ENCODE measurements at places on chromosomes 16 and 17.

- H3K27me3 ChIP-seq, result no peaks in the 10 kb centered on the region
- no peaks in the 10 kb centered on the region for H3K36me3 ChIP-seq
- H3K4me3 ChIP-seq, result no peak overlapping the region
- no peaks in the 10 kb centered on the region for H3K4me1 ChIP-seq
Observed at GRCh38 chr17:77924757-77925336, 33.7 kb upstream of the TNRC6C start.

DNA sequence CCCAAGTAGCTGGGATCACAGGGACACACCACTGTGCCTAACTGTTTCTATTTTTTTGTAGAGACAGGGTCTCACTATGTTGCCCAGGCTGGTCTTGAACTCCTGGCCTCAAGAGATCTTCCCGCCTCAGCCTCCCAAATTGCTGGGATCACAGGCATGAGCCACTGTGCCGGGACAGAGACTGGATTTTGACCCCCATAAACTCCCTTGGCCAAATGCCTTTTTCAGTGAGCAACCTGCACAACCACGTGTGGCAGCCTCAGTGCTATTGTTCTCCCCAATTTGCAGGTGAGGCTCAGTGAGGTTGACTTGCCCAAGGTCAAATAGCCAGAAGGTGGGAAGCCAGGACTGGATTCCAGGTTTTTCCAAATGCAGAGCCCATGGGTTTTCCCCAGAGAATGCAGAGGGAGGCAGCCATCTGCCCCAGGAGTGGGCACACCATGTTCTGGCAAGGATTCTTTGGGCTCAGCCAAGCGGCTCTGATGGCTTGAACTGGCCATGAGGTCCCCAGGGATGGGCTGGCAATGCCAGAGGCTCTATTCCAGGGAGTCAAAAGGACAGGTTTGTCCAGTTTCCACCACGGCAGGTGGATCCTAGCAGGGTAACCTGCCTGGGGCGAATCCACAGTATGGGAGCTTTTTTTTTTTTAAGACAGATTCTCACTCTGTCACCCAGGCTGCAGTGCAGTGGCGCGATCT, 1.8 kb downstream of the IL27 start:
- H3K27me3 ChIP-seq, result no peaks in the 10 kb centered on the region
- no peaks in the 10 kb centered on the region for H3K36me3 ChIP-seq
- no peak overlapping the region for H3K4me3 ChIP-seq

GRCh38 chr17:36546418-36547093, 1.8 kb downstream of the GGNBP2 start:
- peaks cover 9% of the 10 kb centered on the region for H3K4me1 ChIP-seq
- H3K4me3 ChIP-seq, result peak overlapping the region; percentile 87
- no peak overlapping the region for H3K27ac ChIP-seq
- H3K27me3 ChIP-seq, result no peaks in the 10 kb centered on the region
- no peaks in the 10 kb centered on the region for H3K36me3 ChIP-seq

- peak; percentile 71 for DNase-seq
- H3K4me1 ChIP-seq, result peaks cover 6% of the 10 kb centered on the region
- H3K27me3 ChIP-seq, result no peaks in the 10 kb centered on the region
- no peak overlapping the region for H3K27ac ChIP-seq
- no peak overlapping the region for H3K4me3 ChIP-seq
Observed at GRCh38 chr17:60139438-60140285, 10.1 kb upstream of the CA4 start.

GRCh38 chr17:10149573-10150399, 48.6 kb downstream of the GAS7 start:
- H3K36me3 ChIP-seq, result no peaks in the 10 kb centered on the region
- no peaks in the 10 kb centered on the region for H3K27me3 ChIP-seq
- no peak for DNase-seq

GRCh38 chr16:64826374-64826773, 295.5 kb downstream of the CDH11 start:
- H3K27me3 ChIP-seq, result no peaks in the 10 kb centered on the region
- no peaks in the 10 kb centered on the region for H3K4me1 ChIP-seq
- H3K4me3 ChIP-seq, result no peak overlapping the region

- H3K4me1 ChIP-seq, result no peaks in the 10 kb centered on the region
- no peak for DNase-seq
- H3K4me3 ChIP-seq, result no peak overlapping the region
- no peaks in the 10 kb centered on the region for H3K36me3 ChIP-seq
Observed at GRCh38 chr17:39772415-39772814, 34.7 kb downstream of the GRB7 start.

- no peaks in the 10 kb centered on the region for H3K27me3 ChIP-seq
- no peak for DNase-seq
- no peak overlapping the region for H3K4me3 ChIP-seq
- H3K4me1 ChIP-seq, result no peaks in the 10 kb centered on the region
Observed at GRCh38 chr16:77657016-77657415, 65.3 kb upstream of the NUDT7 start.

DNA sequence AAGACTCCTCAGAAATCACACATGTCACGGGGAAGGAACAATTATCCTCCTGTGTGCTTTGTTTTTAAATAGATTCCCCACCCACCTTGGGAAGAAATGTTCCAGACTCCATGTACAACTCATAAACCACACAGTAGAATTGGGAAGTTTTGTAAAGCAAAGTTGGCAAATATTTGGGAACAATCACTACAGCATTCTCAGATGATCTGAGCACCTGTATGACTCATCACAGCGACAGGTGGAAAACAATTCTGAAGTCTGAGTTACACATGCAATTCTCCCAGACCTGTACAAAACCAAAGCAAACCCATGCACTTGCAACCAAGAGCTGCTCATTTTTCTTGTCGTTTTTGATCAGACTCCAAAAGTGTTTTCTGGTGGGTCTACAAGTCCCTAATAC, 14.4 kb upstream of the MYLK3 start:
- H3K4me3 ChIP-seq, result no peak overlapping the region
- H3K36me3 ChIP-seq, result no peaks in the 10 kb centered on the region
- H3K27ac ChIP-seq, result no peak overlapping the region
